Effector memory CD8-positive, alpha-beta T cell (primary cell): ENCODE measurements at places on chromosomes 11 and 22.

DNA sequence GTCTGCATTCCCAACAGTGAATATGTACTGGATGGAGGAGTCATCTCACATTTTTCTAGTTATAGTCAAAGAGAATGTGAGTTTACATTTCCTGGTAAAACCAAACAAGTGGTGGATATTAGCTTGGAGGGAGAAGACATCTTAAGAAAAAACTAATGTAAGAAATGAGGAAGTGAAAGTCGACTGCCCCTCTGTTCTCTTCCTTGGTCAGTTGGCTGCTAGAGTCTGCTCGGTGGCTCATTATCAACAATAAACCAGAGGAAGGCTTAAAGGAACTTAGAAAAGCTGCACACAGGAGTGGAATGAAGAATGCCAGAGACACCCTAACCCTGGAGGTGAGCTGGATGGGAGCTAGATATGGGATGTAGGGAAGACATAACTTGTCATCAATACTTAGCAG, 5.8 kb downstream of the SLC22A9 start:
- no peak for DNase-seq

GRCh38 chr11:7513234-7514098, at the start of gene PPFIBP2:
TSS of gene PPFIBP2 (plus strand) at chr11:7513999. CDS start at chr11:7549476, 35,477 bp downstream.
- DNase-seq: peak; percentile 82

- no peak for DNase-seq
Measured at GRCh38 chr22:27526901-27527300, 274.7 kb downstream of the MN1 start.

DNA sequence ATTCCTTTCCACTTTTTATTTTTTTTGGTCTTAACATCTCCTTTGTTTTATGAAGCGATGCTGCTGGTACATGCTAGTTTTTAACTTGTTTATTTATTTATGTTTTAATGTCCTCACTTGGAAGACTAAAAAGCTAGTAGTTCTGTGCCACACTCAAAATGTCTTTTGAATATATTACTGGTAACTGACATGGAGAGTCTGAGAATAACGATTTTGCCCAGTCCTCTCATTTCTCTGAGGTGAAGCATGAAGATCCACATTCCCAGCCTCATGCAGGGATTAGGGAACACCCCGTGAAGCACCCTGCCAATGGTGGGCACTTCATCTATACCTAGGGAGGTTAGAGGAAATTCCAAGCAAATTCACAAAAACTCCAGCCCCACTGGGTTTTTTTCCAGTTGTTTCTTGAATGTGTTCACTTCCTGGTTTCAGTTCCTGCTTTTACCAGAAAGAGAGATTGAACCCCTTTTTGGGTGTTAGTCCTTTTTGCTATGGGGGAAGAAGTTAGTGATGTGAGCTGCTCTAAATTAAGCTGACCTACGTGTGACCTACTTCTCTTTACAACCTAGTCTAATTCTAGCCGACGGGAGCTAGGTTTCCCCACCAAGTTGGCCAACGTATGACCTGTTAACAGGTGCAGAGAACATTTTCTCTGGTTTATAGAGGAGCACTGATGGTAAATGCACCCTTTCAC, 106.1 kb downstream of the SLC1A2 start:
- no peak for DNase-seq
